ENCODE measurements at places on chromosomes 12 and 14.

- DNase-seq, result no peak
These were observed 9.3 kb upstream of the ITGA5 start for GRCh38 chr12:54428050-54429013.

DNA sequence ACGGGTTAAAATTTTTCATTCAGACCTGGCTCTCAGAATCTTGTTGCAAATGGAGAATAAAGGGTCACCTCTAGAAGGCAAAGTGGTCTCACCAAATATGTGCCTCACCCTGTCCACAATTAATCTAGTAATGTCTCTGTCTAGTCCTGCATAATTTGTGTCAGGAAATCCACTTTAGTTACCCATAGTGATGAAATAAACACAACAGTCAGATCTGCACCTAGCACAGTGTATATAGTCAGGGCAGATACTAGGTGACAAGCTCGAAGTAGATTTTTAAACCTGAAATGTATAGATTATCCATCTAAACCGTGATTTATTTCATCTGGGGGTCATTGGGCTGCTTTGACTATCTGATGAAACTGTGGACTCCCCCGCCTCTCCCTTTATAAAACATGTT, 15.9 kb upstream of the FLVCR2 start:
- DNase-seq, result no peak

DNA sequence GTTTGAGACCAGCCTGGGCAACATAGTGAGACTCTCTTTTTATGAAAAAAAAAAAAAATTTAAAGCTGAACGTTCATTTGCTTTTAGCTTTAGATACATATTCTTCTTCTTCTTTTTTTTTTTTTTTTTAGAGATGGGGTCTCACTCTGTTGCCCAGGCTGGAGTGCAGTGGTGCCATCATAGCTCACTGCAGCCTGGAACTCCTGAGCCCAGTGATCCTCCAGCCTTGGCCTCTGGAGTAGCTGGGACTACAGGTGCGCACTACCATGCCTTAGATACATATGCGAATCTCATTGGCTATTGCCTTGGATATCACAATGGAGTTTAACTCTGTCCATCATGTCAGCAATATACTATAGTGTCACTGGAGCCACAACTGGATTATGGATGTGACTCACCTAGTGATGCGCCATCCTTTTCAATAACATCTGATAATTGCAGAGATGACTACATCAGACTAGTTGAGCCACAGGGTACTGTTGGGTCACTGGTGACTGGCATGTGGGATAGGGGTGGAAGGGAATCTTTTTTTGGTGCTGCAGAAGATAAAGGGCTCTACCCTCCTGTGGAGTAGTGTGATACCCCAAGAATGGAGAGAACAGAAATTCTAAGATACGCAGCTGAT, 2.7 kb upstream of the ADIPOR2 start:
- DNase-seq, result no peak

DNA sequence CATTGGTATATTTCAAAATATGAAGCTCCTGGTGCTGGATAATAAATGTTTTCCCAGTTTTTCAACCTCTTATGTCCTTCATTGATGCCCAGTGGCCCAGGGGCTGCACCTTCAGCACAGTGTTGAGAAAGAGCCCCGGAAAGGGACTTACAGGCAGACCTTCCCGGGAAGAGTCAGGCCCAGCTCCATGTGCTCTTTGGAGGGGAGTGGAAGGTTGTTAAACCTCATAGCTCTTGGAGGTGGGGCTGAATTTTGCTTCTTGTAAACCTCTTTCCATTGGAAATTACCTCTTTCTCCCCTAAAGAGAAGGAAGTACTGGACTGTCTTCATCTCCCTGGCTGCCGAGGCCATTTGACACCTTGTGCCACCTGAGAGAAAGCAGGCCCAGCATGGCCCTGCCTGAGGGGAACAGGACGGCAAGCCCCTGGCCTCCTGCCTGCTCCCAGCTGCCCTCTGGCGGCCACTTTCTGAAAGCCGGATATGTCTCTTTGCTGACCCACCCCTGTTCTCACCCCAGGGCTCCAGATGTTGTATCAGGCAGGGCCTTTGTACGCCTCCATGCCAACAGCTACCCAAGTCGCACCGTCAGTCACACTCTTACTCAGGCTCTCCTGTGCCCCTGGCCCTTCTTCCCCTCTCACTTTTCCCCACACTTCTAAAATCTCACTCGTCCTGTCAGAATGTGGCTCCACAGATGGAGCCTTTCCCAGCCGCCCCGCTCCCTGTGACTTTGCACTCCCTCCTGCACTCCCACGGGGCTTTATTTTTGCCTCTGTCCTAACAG, 43.0 kb downstream of the EVL start:
- peak; percentile 67 for DNase-seq

- DNase-seq, result no peak
These were observed 73.5 kb downstream of the CCDC88C start for GRCh38 chr14:91344096-91344495.

GRCh38 chr12:112973818-112974231, 4.5 kb upstream of the OAS2 start:
- no peak for DNase-seq

DNA sequence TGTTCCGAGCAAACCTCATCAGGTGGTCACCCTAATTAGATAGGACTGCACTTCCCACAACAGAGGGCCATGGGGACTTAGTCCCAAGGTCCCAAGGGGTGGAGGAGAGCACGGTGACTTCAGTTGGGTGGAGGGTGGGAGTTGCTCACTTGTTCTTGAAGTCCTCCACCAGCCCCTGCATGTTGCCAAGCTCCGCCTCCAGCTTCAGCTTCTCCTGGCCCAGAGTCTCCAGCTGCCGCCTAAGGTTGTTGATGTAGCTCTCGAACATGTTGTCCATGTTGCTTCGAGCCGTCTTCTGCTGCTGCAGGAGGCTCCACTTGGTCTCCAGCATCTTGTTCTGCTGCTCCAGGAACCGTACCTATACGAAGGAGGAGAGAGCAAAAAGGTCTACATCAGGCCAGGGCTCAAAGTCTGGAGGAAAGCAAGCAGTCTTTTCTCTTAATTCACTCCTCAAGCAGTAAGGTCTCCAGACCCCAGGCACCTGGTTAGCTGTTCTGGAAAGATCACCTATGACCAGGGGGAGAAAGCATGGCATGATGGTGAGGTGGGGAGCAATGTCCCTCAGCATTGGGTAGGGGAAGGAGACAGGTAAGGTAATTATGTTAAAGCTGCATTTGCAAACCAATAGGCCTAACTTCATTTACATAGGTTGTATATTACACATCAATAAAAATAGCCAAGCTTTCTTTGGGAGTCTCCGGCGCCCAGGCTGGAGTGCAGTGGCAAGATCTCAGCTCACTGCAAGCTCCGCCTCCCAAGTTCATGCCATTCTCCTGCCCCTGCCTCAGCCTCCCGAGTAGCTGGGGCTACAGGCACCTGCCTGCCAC, 2.9 kb downstream of the KRT8 start:
- DNase-seq, result no peak

- DNase-seq, result no peak
These were observed 7.9 kb downstream of the TMEM253 start for GRCh38 chr14:21108791-21109190.

DNA sequence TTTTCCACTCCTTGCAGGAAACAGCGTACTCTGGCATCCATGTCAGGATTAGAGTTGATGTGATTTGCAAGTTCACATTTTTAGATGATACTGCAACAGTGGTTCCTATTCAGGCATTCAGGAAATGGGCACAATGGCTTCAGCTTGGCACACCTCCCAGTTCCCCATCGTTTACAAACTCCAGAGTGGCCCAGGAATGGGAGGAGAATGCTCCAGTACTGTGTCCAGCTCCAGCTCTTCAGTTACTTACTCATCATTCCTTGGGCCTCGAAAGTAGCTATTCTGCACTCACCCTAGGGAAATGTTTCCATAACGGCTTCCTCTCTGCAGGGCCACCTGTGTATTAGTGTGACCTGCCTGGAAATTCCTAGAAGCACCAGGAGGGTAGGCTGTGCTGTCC, 239.7 kb upstream of the RGS6 start:
- no peak for DNase-seq

GRCh38 chr12:27101290-27101689, 18.9 kb upstream of the C12orf71 start:
- no peak for DNase-seq

DNA sequence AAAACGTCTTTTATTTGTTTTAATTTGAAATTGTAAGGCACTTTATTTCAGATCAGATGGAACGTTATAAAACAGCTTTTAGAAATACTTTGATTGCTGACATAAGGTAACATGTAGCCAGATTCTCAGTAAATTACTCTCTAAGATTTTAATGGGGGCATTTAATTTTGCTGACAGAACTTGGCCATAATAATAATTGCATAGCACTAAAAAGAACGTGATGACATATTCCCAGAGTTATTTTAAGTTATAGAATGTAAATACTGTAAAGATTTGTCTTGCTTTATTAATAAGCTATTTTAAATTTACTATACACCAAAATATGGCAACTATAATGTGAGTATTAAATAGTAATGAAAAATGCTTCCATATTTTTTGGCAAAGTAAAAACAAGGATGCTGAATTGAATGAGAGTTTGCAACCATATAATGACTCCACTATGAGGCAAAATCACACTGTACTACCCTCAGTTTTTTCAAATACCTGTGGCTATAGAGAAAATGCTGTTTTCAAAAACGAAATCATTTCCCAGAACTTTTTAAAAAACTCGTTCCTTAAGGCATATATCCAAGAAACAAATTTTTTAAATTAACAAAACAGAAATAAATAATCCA, 876 bp downstream of the LUM start:
- no peak for DNase-seq

GRCh38 chr12:65829716-65830115, 5.4 kb downstream of the HMGA2 start:
- DNase-seq, result no peak

GRCh38 chr12:121781998-121782979, 11.2 kb downstream of the RHOF start:
- DNase-seq, result peak; percentile 63

DNA sequence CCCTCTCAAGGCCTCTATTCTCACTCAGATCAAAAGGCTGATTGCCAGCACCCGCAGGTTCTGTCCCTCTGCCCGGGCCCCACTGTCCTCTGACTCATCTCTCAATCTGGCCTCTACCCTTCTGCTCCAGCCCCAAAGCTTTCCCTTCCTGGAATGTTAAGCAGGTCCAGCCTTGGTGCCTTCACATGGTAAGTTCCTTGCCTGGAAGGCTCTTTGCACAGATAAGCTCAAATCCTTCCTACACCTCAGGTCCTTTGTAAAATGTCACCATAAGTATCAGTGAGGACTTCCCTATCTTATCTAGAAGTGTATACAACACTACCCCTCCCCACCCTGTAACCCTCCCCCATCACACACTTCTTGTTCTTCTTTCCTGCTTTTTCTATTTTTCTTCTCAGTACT, 22.2 kb downstream of the LPCAT3 start:
- DNase-seq, result no peak

DNA sequence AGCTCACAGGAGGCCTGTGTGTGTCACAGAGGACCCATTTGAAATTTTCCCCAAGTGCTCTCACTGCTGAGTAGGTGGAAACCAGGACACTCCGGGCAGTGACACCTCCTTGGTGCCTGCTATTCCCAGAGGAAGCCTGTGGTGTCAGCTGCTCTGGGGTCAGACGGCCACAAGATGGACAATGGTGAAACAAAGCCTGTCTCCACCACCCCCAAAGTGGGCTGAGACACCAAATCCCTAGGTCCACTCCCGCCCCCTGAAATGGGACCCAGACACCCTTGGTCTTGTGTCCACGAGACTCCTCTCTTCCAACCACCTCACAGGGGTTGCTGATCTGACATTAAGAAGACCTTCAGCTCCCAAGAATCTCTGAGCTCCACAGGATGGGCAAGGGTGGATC, 7.0 kb downstream of the KCNH3 start:
- no peak for DNase-seq

- peak; percentile 96 for DNase-seq
These were observed 8.2 kb downstream of the CDKN1B start for GRCh38 chr12:12725086-12725955.

GRCh38 chr12:81798294-81798693, 39.1 kb upstream of the PPFIA2 start:
- DNase-seq, result no peak

DNA sequence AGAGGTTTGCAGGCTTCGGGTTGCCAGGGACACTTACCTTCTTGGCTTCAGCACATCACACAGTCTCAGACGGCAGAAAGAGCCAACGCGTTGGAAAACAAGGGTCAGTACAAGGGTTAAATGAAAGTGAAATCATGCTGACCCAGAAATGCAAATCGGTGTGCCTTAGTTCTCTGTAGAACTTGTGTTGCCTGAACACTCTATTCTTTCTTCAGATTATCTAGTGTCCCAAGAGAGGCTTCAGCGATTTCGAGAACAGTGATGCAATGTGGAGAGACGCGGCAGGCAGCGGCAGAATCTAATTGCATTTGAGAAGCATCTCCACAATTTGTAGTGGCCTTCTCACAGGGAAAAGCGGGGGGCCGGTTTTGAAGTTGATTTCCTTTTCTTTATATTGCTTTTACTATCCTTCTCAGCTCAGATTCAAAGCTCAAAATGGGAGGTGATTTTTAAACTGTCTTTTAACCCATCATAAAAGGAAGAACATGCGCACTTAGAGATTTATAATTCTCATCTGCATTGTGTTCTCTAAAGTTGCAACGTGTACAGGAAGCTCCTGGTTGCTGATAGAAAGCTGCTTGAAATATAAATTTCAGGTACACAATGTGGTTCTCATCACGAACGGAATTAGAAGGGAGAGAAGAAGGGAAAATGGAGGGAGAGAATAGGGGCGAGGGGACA, 67.8 kb upstream of the EGLN3 start:
- DNase-seq, result no peak

- no peak for DNase-seq
These were observed 117.4 kb downstream of the EMP1 start for GRCh38 chr12:13313886-13314285.

DNA sequence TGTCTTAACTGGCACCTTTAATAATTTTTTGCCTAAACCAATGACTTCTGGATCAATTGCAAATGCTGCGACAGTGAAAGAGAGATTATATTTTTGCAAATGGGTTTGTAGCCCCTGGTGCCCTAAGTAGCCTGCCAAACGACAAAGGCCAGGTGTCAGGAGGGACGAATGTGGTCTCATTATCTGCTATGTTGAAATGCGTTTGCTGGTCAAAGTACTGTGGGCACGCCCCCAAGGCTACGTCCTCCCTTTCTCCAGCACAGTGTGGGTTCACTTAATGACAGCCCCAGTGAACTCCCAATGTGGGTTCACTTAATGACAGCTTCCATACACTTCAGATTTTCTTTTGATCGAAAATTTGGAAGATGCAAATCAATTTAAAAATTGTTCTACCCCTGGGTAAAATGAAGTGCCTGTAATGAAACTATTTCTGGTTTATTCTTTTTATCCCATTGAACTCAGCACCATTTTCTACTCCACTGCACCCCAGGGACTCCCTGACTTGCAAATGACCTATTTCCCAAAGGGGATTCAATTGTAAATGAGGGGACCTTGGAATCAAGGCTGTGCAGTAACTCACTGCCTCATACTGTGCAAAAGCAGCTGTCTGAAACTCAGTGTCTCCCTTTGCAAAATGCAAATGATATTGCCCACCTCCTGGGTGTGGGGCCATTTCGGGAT, 1.4 kb downstream of the SERPINA11 start:
- DNase-seq, result no peak

GRCh38 chr14:47438650-47439140, 236.7 kb downstream of the MDGA2 start:
- DNase-seq, result no peak
